Fibroblast of skin of scalp (primary cell): ENCODE measurements at places on chromosomes 2 and 18.
A peak's percentile ranks its signal among the peaks of the same experiment; 100 is the strongest.

- DNase-seq: no peak
Measured at GRCh38 chr2:236545248-236545658, 24.4 kb upstream of the ACKR3 start.

- no peak for DNase-seq
Measured at GRCh38 chr2:6978991-6979390, 61.8 kb downstream of the RNF144A start.

DNA sequence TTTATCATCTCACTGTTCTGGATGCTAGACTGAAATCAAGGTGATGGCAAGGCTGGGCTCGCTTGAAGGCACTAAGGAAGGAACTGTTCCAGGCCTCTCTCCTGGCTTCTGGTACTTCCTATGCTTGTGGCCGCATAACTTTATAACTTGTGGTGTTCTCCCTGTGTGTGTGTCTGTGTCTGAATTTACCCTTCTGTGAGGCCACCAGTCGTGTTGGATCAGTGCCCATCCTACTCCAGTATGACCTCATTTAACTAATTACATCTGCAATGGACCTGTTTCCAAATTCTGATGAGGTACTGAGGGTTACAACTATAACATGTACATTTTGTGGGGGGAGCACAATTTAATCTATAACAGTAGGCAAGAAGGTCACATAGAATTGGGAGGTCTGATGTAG, 41.6 kb downstream of the LYPD6B start:
- peak; percentile 33 for DNase-seq

DNA sequence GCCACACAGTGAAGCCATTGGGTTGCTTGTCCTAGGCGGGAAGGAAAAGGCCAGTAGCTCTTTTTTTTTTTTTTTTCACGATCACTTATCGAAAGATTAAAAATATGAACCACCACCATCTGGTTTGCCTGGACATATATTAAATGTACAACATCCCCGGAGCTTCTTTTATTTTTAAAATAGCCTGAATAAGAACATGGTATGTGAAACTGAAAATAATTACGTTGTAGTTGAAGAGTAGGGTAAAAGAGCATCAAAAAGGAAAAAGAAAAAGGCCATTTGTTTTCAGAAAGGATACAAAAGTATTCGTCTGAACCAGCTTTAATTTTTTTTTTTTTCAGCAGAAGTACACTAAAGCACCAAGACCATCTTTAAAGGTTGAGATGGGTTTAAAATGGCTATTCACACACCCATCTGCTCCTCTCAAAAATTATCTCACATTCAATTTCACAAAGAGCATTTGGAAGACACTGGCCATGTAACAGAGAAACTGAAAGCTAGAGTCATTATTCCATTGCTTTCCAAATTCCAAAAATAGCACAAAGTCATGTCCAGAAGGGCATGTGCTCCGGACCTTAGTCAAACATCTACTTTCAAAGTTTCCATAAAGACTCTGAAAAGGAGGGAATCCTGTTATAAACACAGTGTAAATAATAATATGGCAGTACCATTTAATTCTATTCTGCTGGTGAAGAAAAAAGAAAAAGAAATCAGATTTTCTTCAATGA, 82.9 kb downstream of the SCN3A start:
- DNase-seq: no peak

DNA sequence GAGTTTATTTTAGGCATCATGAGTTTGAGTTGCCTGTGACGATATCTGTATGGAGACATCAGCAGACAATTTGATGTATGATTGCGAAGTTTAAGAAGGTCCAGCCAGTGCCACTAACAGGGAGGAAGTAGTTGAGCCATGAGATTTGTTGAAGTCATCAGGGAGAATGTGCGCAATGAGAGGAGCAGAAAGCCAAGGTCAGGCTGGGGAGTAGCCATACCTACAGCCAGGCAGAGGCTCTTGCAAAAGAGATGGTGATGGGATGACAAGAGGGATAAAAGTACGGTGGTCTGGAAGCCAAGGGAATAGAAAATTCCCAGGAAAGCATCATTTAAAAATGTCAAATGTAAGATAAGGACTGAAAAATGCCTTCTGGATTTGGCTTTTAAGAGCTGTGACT, 51.2 kb downstream of the LIMS1 start:
- DNase-seq: no peak

- DNase-seq: no peak
Measured at GRCh38 chr2:76330865-76331264, 620.1 kb upstream of the GCFC2 start.

DNA sequence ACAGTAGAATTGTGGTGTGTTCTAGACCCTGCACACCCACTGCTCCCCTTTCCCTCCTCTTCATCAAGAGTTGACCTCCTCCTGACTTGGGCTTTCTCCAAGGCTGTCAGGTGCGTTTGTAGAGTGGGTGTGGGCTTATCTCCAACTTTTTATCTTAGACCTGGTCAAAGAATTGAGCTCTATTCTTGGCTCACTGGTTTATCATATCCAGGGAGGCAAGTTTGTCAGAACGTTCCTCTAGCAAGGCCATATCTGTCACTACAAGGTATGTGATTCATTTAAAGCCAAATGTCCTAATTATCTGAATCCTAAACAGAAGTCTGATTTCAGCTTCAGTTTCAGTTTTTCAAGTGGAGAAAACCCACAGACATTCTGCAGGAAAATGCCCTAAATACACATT, 117.1 kb upstream of the MGAT5 start:
- no peak for DNase-seq

GRCh38 chr2:59173325-59173724, 932.2 kb upstream of the FANCL start:
- DNase-seq: no peak

GRCh38 chr2:59654710-59655109, 898.7 kb downstream of the BCL11A start:
- DNase-seq: no peak

DNA sequence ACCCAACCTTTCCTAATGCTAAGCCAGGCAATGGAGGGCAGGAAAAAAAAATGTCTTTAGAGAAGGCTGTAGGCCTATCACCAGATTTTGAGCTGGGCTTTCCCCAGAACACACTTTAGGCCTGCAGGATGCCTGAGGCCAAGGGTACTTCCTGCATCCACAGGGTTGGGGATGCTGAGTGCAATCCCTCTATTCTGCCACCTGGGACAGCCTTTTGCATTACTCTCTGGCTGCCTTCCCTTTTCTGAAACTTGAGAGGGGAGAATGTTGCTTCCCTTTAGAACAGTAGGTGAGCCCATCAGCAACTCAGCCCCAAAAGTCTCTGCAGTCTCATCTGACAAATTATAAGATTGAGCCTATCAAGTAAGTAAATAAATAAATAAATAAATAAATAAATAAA, 195.2 kb downstream of the SLC8A1 start:
- no peak for DNase-seq

DNA sequence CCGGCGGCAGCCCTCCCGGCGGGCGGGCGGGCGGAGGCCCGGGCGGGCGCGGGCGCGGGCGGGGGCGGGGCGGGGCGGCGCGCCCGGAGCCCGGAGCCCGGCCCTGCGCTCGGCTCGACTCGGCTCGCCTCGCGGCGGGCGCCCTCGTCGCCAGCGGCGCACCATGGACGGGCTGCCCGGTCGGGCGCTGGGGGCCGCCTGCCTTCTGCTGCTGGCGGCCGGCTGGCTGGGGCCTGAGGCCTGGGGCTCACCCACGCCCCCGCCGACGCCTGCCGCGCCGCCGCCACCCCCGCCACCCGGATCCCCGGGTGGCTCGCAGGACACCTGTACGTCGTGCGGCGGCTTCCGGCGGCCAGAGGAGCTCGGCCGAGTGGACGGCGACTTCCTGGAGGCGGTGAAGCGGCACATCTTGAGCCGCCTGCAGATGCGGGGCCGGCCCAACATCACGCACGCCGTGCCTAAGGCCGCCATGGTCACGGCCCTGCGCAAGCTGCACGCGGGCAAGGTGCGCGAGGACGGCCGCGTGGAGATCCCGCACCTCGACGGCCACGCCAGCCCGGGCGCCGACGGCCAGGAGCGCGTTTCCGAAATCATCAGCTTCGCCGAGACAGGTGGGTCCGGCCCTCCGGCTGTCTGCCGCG, at the start of gene INHBB:
Gene INHBB, plus strand, starts transcription at position 111 of the 641 bp plus-strand sequence. Its CDS starts 53 bp downstream, at position 164.
- no peak for DNase-seq

DNA sequence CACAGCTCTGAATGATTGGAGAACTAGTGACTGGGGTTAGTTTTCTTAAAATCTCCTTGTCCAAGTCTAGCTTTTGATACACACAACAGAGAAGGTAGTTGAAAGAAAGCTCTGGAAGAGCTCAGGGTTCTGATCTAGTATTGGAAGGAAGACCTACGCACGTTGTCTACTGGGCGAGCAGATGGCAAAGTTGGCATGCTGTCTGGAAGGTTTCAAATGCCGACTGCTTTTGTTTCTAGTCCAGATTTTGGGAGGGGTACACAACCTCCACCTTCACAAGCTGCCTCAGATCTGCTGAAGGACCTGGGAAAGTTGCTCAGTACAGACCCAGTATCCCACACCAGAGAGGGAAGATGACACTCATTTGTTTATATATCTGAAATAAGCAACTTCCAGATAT, 507.3 kb downstream of the RNF144A start:
- DNase-seq: no peak

DNA sequence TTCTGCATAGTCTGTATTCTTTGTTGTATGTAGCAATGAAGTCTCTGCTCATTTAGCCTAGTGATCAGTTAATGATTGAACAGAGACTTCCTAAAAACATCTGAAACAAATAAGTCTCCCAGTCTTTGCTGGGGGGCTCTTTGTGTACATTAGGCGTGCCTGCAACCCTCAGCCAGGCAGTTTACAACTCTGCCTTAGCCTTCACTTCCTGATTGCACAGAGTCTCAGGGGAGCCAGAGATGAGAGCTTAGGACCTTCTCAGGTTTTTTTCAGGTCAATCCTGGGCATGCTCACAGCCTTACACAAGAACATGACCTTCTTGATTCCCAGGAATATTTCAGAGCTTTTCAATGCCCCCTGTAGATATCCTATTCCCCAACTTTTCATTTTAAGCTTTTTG, 44.0 kb upstream of the BIN1 start:
- no peak for DNase-seq

DNA sequence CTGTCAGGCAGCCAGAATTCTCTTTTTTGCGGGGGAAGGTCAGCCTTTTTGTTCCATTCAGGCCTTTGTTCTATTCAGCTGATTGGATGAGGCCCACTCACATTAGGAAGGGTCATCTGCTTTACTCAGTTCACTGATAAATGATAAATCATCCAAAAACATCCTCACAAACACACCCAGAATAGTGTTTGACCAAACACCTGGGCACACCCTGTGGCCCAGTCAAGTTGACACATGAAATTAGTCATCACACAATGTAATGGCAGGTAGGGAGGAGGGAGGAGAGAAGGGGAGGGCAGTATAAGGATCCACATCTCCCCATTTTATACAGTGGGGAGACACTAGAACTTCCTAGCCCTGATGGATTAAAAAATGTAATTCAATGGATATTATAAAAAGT, 8.3 kb upstream of the RMC1 start:
- no peak for DNase-seq

GRCh38 chr2:11357428-11357972, 13.1 kb upstream of the ROCK2 start:
- DNase-seq: peak; percentile 18

DNA sequence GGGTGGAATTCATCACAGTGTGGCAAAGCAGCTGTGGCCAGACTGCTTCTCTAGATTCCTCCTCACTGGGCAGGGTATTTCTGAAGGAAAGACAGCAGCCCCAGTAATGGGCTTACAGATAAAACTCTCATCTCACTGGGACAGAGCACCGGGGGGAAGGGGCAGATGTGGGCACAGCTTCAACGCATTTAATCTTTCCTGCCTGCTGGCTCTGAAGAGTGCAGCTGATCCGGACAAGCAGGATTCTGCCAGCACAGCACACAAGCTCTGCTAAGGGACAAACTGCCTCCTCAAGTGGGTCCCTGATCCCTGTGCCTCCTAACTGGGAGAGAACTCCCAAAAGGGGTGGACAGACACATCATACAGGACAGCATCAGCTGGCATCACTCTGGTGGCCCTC, 779.9 kb upstream of the CNTNAP5 start:
- DNase-seq: no peak
